ENCODE measurements at places on chromosomes 4 and X. TPM values are rescaled to one million over a fixed set of nuclear protein-coding genes. Genes with fewer than 3 reads are reported as not detected.

TMEM271 gene
- polyA plus RNA-seq = not detected

- DNase-seq = no peak
Measured at GRCh38 chr4:81667539-81667938, 195.8 kb upstream of the RASGEF1B start.

CT55 gene
- 0.20 TPM for polyA plus RNA-seq

GRCh38 chr4:98639523-98639922 is 18.9 kb downstream of the TSPAN5 start:
- DNase-seq = no peak

DNA sequence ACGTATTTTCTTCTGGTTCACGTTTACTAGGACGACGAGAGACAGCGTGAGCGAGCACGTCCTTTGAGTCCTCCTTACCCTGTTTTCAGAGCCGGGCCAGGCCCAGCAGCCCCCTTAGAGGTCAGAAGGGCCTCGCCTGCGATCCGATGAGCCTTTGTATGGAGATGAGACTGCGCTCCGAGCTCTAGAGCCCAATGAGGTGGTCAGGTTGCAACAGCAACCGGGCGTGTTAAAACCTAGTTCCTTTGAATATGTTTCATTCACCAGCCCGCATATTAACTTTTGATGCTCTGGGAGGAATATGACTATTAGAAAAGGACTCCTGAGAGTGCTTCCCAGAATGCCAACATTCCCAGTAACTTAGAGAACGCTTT is 55.6 kb upstream of the TADA2B start:
- no peak for DNase-seq

GPR119 gene
- polyA plus RNA-seq = not detected

DNA sequence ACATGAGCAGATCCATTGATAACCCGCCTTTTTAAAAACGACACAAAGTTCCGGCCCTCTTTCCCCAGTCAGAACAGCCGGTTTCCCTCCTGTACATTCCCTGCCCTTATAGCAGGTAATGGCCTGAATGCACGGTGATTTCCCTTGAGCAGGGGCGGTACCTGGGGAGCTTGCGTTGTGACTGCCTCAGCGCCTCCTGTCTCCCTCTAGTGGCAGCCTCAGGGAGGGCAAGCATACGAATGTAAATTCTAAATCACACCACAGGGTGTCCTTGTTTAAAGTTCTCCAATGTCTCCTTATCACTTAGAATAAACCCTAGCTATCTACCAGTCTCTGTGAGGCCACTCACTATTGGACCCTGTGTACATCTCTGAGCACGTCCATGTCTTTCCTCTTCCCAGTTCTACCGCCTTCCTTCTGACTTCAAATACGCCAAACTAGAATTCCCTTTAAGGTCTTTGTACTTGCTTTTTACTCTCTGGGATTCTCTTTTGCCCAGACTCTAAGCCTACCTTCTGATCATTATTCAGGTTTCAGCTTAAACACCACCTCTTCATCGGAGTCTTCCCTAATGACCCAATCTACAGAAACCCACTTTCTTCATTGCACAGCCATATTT is 18.4 kb upstream of the LDB2 start:
- no peak for DNase-seq

- DNase-seq = no peak
Measured at GRCh38 chrX:95290455-95290854, 1394.2 kb upstream of the DIAPH2 start.

MAGED4 gene
- 51.0 TPM for polyA plus RNA-seq

ADGRG4 gene
- not detected for polyA plus RNA-seq

- DNase-seq = no peak
Measured at GRCh38 chrX:20664774-20665173, 398.1 kb upstream of the RPS6KA3 start.

- no peak for DNase-seq
Measured at GRCh38 chrX:73446831-73447230, at the start of gene CDX4. CDX4 (plus strand) TSS chrX:73447053; CDS start chrX:73447254, 201 bp downstream.

DNA sequence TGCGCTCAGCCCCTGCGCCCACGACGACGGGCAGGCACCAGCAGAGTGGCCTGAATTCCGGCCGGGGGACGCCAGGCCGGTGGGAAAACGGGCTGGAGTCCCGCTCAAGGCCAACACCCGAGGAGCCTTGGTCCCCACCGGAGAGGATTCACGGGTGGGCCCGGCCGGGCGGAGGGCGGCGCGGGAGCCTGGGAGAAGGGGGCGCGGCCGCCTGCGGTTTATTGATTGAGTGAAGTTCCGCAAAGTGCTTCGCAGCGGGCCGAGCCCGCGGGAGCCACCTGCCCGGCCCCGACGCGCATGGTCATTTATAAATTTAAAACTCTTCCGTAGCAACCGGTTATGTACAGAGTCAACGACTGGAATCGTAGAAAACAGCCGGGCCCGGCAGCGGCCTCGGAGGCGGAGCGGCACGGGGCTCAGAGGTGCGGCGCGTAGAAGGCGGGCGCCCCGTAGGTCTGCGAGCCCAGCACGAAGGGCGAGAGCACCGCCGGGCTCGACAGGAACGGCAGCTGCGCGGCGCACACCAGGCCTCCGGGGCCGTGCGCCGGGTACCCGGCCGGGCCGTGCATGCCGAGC is 3.6 kb downstream of the NKX1-1 start:
- DNase-seq = no peak

GRCh38 chrX:107747596-107748161 is 27.9 kb downstream of the TSC22D3 start:
- no peak for DNase-seq

GRCh38 chr4:171812333-171812664 is 905 bp upstream of the GALNTL6 start:
- DNase-seq = no peak

DNA sequence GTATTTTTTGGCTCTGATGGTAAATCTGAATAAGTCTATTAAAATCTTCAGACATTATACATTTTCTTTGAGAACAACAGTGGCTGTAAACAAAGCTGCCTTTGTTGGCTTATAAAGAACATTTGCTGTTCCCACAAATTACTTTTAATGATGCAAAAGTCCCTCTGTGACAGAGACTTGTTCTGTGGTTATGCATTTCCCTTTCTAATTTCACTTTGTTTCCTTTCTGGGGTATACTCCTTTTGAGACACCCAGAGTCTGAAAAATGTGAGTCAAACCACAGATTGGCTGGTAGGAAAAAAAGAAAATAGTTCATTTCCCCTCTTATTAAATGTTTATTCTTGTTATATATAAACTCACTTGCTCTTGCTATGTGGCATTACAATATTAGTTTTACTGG is 402.4 kb downstream of the PACRGL start:
- no peak for DNase-seq

DNA sequence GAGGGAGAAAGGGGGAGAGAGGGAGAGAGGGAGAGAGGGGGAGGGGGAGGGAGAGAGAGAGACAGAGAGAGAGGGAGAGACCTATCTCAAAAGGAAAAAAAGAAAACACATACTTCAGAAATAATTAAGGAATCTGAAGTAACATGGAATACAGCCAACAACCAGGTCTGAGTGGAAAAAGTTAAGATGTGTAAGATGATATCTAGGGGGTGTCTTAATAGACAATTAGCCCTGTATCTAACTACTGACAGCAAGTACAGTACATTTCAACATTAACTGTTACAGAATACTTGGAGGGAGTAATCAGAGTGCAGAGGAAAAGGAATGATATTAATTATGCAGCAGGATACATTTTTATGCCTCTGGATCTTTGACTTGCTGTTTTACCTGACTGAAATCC is 22.4 kb downstream of the NUP54 start:
- DNase-seq = no peak

DNA sequence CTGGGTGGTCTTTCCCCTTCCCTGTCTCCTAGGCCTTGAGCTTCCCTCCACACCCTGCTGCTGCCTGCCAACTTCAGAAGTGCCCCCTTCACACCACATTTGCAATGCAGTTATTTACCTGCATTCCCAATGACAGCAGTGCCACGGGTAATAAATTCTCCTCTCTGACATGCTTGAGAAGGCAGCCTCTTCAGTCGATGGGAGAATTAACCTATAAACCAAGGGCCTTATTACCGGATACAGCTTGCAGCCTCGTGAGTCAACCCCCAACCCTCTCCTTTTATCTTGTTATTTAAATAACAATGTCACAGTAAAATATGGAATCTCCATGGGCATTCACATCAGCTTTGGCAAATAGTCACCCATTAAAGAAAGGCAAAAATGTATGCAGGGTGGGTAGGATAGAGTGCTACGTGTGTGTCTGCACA is 34.7 kb upstream of the LGI2 start:
- DNase-seq = no peak

GRCh38 chr4:106603471-106603870 is 234.9 kb upstream of the GIMD1 start:
- no peak for DNase-seq

RHOH gene
- polyA plus RNA-seq = 0.87 TPM

CCDC149 gene
- 19.4 TPM for polyA plus RNA-seq

DNA sequence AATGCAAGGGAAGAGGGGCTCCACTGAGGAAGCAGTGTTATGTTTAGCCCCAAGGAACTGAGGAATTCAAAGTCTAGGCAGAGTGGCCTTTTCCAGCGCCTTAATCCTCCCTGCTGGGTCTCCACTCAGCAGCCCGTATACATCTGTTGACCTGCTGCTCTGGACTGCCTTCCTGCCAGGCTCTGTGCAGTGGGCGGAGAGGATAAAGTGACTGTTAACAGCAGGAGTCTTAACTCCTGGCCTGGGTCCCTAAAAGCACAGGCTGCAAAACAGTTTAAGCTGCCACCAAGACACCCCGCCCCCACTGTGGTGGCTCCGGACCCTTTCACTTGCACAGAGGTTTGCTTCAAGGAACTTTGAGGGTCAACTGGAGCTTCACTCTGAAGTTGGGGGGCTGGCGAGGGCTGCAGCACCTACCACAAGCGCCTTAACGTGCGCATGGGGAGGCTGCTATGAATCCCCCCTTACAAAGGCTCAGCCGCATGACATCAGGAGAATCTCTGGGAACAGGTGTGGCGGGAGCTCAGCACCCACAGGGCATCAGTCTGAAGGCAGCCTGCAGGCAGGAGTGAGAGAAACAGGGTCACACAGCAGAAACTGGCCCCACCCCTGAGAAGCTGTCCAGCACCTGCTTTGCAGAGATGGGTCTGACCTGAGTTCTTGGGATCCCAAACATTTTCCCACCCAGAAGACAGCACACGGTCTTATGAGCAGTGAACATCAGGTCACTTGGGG is 358.2 kb upstream of the GATB start:
- no peak for DNase-seq

- DNase-seq = no peak
Measured at GRCh38 chrX:15511563-15511962, 11.0 kb downstream of the BMX start.

GRCh38 chrX:67587946-67588624 is 44.3 kb downstream of the AR start:
- DNase-seq = no peak

ETNPPL gene
- polyA plus RNA-seq = 0.23 TPM

AMOT gene
- polyA plus RNA-seq = 64.8 TPM

GRCh38 chr4:62006108-62006507 is 806.0 kb downstream of the ADGRL3 start:
- DNase-seq = no peak

- DNase-seq = no peak
Measured at GRCh38 chrX:83658731-83659130, 150.6 kb downstream of the POU3F4 start.

PAGE4 gene
- polyA plus RNA-seq = 0.62 TPM

GRCh38 chr4:118388606-118389005 is 35.8 kb upstream of the PRSS12 start:
- DNase-seq = no peak

SSX4 gene
- not detected for polyA plus RNA-seq

GRCh38 chr4:158051401-158052235 is 121.2 kb downstream of the GASK1B start:
- no peak for DNase-seq

DNA sequence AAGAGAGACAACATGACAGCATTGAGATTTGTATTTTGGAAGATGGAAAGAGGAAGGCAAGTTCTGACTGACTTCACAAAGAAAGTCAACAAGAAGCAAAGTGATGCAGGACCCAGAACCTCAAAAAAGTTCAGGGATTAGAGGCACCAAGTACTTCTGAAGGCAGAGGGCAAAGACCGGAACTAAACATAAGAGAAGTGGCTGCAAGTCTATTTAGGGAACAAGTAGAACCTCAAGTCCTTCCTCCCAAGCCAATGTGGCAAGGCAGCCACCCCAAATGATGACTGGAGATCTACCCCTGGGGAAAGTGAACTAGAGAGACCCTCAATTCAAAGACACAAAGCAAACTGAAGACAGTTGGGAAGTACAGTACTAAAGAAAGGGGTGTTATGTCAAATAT is 46.6 kb downstream of the SLC39A8 start:
- no peak for DNase-seq

GATA1 gene
- polyA plus RNA-seq = 0.74 TPM

PABPC1L2A gene
- not detected for polyA plus RNA-seq

GRCh38 chrX:53256446-53257041 is 24.8 kb downstream of the IQSEC2 start:
- no peak for DNase-seq

PNMA6A gene
- 7.8 TPM for polyA plus RNA-seq

GRCh38 chr4:173014113-173014558 is 154.5 kb upstream of the GALNT7 start:
- no peak for DNase-seq

GRCh38 chr4:6333301-6334202 is 63.9 kb downstream of the WFS1 start:
- no peak for DNase-seq

DNA sequence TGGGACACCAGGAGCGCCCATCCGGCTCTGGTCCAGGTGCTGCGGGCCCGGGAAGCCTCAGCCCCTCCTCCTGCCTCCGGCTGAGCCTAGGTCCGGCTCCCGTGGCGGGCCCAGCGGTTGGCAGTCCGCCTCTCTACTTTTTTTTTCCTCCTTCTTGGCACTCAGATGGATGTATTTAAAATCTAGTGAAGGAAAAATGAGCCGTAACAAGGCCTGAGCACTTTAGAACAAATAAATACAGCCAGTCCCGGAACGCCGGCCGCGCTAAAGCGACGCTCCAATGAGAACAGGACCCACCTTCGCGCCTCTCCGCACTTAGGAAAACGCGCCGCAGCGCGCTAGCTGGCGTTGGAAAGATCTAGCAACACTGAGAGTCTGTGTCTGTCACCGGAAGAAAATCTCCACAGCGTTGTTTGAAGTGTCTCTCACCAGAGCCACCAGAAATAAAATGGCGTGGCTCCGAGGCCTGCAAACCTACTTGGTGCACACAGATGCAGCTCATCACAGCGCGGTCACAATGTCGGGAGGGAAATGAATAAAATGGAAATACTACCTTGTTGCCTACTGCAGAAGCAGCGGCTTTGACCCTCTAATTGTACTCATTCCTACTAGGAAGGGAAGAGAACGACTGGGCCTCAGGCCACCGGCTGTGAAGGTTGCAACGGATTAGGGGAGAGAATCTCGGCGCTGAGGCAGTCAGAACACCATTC is 4.7 kb downstream of the NEUROG2 start:
- no peak for DNase-seq

DNA sequence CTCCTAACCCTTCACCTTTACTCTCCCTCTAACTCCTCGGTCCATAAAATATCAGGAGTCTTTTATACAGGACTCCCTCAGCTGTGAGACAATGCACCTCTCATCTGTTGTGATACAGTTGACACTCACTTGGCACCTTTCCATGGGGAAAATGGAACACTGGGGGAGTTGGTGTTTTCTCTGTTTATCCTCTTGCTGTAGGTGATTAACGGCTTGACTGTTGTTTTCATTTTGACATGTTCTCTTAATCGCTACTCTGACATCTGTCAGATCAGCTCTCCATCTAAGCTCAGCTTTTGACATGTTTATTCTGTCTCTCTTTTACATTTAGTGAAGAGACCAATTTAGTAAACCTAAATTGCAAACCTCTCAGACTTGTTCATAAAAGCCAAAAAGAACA is 604.8 kb downstream of the TRAM1L1 start:
- no peak for DNase-seq

GAB3 gene
- polyA plus RNA-seq = 2.0 TPM

DCAF12L2 gene
- 2.2 TPM for polyA plus RNA-seq

Data from right renal cortex interstitium (tissue), 3 donors.